Stimulated activated CD8-positive, alpha-beta memory T cell treated with anti-CD3 and anti-CD28 coated beads, Interleukin-15, amount 100 ng/mL, for 48 hours (primary cell): ENCODE measurements at places on chromosomes 16 and 17.

GRCh38 chr16:10640934-10641333 is 53.8 kb downstream of the TEKT5 start:
- no peak for DNase-seq

GRCh38 chr17:79047291-79047920 is 23.4 kb downstream of the C1QTNF1 start:
- DNase-seq: no peak

DNA sequence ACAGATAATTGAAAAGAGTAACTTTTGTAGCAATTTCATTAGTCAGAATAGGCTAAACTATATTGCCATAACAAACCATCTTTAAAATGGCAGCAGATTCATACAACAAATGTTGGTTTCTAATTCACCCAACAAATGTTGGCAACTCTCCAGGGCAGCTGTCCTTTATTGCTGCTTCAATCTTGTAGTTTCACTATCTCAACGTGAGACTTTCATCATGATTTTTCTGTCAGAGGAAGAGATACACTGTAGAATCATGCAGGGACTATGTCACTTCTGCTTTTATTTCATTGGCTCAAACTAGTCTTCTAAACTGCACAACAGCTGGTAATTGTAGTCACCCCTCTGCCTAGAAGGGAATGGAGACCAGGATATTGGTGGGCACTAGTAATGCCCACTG is 174.2 kb downstream of the TANC2 start:
- no peak for DNase-seq

- no peak for DNase-seq
These were observed 47.9 kb downstream of the RAB11FIP3 start for GRCh38 chr16:473046-474043.

DNA sequence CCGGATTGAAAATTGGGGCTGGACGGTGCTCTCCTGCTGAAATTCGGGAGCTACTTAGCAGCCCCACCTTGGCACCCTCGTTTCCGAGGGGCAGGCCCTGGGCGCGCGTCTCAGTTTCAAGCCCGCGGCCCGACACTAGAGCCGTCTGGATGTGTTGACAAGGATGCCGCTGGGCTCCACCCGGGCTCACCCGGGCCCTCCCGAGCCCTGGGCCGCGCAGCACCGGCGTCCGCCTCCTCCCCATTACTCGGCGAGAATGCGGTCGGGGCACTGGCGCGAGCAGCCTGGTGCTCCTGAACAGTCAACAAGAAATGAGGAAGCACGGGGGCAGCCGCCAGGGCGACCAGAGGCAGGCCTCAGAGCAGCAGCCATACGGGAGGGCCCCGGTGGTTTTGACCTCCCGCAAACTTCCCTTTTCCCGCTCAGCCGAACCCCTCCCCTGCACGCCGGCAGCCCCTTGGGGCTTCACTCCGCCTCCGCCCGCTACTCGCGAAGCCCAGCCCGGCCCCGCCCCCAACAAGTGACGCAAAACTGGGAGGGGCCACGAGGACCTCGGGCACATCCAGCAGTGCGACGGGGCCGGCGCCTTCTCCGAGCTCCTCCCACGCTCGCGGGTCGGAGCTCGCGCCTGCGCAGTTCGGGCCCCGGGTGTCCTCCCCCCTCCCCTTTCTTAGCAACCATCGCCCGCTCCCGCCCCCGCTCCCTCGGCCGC is 447 bp upstream of the SEC14L1 start:
- DNase-seq: peak; percentile 100

GRCh38 chr17:65185668-65186382 is 48.7 kb downstream of the RGS9 start:
- DNase-seq: no peak

- DNase-seq: no peak
These were observed 176.3 kb downstream of the VPS53 start for GRCh38 chr17:538181-538973.

DNA sequence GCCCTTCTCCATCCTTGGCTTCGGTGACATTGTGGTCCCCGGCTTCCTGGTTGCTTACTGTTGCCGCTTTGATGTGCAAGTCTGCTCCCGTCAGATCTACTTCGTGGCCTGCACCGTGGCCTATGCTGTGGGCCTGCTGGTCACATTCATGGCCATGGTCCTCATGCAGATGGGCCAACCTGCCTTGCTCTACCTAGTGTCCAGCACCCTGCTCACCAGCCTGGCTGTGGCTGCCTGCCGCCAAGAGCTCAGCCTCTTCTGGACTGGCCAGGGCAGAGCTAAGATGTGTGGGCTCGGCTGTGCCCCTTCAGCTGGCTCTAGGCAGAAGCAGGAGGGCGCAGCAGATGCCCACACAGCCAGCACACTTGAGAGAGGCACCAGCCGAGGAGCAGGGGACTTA is 1.5 kb downstream of the SPPL2C start:
- no peak for DNase-seq

DNA sequence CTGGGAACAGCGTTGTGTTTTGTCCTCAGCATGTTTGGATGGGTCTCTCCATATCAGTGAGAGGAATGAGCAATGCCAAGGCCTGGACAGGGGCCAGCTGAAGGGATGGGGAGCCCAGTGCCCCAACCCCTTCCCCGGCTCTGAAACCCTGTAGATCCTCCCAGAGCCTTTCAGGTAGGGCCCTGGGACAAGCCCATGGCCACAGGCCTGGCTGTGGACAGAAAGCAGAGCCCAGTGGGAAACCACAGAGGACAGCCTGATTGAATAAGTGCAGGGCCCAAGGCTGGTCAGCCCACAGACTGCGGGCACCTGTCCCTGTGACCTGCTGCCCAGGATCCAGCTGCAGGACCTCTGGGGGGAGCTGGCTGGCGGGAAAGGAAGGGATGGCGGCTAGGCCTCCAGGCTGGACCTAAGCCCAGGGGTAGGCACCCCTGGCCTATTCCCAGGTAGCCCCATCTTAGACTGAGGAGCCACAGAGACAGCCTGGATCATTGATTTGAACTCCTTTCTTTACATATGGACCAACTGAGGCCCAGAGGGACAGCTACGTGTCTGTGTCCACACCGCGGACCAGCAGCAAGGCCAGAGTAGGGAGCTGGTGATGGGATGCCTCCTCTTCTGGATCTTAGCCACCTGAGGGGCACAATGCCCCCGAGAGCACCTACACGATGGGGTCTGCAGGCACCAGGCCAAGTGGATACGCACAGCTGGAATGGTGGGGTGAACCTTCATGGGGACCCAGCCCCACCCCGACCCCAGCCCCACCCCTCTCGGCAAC is 1.3 kb downstream of the CCDC102A start:
- DNase-seq: no peak

DNA sequence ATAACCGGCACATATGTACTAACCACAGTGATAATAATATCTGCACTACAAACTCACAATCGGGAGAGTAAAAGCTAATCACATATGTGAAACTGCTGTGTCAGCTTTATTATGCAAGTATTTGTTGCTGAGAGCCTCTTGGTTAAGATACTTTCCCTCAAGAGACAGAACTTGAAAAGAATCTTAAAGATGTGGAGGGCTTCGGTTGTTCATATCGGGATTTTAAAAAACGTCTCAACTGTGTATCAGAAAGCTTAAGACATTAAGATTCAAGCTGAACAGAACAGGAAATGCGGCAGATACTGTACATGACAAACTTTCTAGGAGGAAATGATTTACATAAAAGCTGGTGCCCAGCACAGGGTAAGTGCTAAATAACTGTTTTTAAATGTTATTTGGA is 27.5 kb upstream of the HLF start:
- no peak for DNase-seq

DNA sequence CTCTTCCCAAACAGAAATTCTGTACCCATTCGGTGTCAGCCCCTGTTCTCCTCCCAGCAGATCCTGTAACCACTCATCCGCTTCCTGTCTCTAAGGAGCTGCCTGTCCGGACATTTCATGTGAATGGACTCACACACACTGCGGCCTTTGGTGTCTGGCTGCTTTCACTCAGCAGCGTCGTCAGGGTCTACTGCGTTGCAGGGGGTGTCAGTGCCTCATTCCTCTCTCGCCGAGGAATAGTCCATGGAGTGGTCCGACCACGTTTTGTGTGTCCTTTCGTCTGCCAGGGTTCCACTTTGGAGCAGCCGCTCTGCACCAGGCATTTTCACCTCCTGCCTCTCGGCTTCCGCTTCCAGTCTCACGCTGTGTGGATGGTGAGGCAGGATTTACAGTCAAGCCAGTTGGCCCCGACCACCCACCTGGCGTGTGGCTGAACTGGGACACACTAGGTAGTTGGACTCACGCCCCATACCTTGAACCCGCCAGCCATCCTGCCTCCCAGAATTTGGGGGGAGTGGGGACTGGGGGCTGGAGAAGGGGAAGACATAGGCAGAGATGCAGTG is 188.2 kb upstream of the CIBAR2 start:
- DNase-seq: no peak

DNA sequence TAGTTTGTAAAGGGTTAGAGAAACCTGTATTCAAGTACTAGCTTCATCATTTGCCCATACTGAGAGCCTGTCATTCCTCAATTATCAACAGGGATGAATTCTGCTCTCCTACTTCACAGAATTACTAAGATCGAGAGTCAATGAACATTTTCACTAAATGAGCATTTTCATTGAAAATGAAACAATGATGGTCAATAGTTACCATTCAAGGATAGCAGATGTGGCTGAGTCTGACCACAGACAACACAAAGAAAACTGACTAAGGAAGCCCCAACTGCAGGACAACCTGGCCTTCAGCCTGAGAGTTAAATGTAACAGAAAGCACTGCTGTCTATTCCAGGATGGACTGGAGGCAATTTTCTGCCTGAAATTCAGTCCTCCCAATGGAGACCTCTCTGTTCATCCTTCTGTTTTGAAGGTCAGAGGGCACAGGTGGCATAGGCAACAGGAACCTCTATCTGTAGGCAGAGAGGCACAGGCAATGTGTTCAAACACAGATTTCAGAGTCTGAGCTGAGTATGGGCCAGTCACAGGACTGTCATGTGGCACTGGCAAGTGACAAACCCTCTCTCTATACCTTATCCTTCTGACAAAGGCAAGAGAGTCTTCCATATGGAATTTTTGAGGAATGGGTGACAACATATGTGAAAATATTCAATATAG is 19.5 kb downstream of the TRAF4 start:
- DNase-seq: no peak

GRCh38 chr16:49726155-49726554 is 129.8 kb downstream of the ZNF423 start:
- no peak for DNase-seq

- DNase-seq: no peak
These were observed 95.1 kb downstream of the ZFHX3 start for GRCh38 chr16:72952811-72953271.

DNA sequence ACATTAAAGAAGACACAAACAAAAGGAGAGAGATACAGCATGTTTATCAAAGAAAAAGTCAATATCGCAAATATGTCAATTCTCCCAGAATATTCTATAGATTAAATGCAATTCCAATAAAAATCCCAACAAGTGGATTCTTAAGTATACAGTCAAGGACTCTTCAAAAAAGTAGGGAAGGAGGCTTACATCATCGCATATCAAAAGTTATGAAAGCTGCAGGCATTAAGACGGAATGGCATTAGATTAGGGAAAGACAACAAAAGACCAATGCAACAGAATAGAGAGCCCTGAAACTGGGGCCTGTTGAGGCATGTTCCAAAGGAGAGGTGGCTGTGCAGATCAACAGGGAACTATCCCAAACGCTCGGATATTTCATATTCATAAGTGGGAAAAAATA is 76.0 kb downstream of the MARCHF10 start:
- DNase-seq: no peak
